ENCODE measurements at places on chromosomes 3 and 15.
A peak's percentile ranks its signal among the peaks of the same experiment; 100 is the strongest.

DNA sequence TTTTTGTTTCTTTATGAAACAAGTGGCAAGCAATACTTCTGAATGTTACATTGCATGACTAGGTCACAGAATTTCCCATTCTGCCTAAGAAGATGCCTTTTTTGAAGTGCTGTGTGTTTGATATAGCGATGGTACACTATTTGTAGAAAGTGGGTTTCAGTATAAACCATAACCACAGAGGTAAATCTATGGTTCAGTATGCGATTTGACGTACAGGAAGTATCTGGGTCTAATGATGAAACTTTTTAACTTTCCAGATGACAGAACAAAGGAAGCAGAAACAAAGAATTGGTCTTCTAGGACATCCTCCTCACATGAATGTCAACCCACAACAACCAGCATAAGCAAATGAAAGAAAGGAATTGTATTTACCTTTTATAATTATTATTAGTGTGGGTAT, 133.4 kb upstream of the BHLHE40 start:
- no peak for DNase-seq

DNA sequence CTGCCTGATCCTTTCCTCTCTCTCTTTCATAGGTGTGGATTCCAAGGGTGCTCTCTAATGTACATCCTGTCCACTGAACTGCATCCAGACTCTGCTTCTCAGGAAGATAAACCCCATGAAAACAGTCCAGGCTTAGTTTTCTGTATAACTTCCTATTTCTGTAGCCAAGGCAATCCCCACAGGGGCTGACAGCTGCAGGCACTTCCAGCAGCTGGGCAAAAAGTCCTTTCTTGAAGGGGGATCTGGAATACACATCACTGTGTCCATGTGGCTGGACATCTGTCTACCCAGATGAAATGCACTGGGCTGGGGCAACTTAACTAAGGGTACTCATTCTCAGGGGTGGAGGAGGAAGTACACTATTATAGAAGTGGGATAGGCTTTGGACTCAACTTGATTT, 72.2 kb downstream of the NR1D2 start:
- no peak for DNase-seq

- DNase-seq = no peak
These were observed 412.1 kb downstream of the TBL1XR1 start for GRCh38 chr3:176785171-176785570.

- DNase-seq = no peak
These were observed 183.3 kb downstream of the TPRG1 start for GRCh38 chr3:189355115-189355480.

- no peak for DNase-seq
These were observed 40.8 kb upstream of the PRR23E start for GRCh38 chr3:127151992-127152650.

- no peak for DNase-seq
These were observed 27.5 kb downstream of the TMEM158 start for GRCh38 chr3:45198264-45199260.

GRCh38 chr3:162262129-162262528, 765.5 kb downstream of the OTOL1 start:
- DNase-seq = no peak

- no peak for DNase-seq
These were observed 44.5 kb upstream of the KCNMB2 start for GRCh38 chr3:178491751-178492150.

- no peak for DNase-seq
These were observed 7.9 kb downstream of the RPSA start for GRCh38 chr3:39414421-39414907.

DNA sequence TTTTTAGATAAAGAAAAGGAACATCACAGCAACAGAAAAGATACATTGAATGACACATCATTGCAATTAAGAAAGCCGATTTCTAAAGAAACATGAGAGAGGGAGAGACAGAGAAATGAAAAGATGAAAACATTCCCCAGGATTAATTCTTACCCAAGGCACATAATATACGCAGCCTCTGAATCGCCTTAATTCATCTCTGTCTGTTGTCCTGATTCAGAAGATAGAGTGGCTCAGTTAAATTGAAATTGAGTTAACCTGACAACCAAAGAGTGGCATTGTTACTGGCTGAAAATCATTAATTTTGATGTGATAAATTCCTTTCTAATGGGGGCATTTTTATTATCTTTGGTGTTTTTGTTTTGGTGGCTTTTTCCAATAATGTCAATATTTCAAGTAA, 701.9 kb downstream of the EDEM1 start:
- DNase-seq = no peak

DNA sequence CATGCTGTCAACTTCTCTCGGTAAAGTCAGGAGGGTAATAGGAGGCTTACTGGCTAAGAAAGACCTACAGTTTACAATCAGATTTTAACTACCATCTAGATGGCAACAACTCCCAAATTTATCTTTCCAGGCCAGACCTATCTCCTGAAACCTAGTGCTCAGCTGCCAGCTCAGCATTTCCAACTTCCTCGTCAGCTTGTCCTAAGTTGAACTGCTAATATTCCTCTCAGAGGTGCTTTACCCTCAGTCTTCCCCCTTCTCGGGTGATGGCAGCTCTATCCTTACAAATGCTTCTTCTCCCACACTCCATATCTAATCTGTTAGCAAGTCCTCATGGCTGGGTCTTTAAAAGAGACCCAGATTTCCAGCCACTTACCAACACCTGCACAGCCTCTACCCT, 36.9 kb upstream of the UBE2E2 start:
- no peak for DNase-seq

DNA sequence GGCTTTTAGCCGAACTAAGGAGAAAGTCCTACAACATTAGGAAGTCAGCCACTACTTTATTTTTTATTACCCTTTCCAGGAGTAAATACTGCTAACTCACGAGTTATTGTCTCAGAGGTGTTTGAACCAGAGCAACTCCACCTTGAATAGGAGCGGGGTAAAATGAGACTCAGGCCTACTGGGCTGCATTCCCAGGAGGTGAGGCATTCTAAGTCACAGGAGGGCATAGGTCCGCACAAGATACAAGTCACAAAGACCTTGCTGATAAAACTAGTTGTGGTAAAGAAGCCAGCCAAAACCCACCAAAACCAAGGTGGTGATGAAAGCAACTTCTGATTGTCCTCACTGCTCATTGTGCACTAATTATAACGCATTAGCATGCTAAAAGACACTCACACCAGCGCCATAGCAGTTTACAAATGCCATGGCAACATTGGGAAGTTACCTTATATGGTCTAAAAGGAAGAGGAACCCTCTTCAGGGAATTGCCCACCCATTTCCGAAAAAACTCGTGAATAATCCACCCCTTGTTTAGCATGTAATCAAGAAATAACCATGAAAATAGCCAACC, 555.9 kb downstream of the IGSF11 start:
- no peak for DNase-seq

GRCh38 chr15:101852356-101852755, 40.4 kb downstream of the OR4F15 start:
- DNase-seq = no peak

DNA sequence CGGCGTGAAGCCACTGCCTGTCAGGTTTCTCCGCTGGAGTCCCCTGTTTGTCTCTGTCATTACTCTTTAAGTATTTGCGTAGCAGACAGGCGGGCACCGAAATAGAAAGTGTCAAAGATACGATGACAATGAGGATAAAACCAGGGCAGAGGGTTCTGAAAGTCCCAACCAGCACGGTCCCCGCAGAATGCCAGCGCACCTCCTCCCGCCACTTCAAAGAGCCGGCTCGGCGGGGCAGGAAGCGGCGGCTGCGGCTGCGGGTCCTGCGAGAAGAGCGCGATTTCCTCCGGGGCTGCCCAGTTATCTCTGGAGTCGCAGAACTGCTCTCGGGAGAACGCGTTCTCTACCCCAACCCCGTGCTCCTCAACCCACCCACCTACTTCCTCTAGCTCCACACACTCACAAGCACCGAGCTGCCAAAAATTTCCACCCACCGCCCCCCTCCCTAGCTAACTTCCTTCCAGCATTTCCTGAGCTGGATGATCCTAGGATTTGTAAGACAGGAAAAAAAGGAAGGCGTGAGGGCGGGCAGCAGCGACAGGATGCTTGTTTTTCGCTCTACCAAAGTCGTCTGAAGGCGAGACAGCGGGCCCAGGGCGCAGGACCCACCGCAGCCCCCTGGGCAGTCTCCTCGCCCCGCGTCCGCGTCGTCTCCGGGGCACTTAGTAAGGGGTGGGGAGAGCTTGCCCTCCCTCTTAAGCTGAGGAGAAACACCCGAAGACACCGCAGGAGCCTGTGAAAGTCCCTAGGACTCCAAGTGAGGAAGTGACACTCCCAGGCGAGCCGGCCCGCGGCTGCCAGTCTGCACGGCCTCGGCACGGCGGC, at the start of gene ARHGAP31:
ARHGAP31 (plus strand) TSS at position 513 of the 825 bp plus-strand sequence. CDS start 522 bp downstream, outside the sequence.
- DNase-seq = peak; percentile 54

- DNase-seq = no peak
These were observed 215.5 kb downstream of the LRRC3B start for GRCh38 chr3:26838026-26838425.

- no peak for DNase-seq
These were observed 26.4 kb downstream of the BCL2L10 start for GRCh38 chr15:52086011-52086786.

GRCh38 chr3:194254040-194254439, 97.1 kb downstream of the CPN2 start:
- peak; percentile 51 for DNase-seq

GRCh38 chr15:70272565-70273355, 175.0 kb upstream of the TLE3 start:
- DNase-seq = no peak

GRCh38 chr3:197337656-197338055, 39.2 kb upstream of the DLG1 start:
- no peak for DNase-seq

GRCh38 chr3:187025254-187025655, 94.9 kb downstream of the ST6GAL1 start:
- DNase-seq = peak; percentile 18

DNA sequence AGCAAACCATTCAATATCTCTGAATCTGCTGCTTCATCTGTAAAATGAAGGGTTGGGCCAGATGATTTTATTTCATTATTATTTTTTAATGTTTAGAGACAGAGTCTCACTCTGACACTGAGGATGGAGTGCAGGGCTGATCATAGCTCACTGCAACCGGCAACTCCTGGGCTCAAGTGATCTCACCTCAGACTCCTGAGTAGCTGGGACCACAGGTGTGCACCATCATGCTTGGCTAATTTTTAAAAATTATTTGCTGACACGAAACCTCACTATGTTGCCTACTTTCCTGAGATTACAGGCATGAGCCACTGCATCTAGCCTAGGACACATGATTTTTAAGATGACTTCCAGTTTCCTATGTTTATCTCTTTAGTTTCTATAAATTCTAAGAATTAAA, 105.8 kb downstream of the P3H2 start:
- no peak for DNase-seq

- DNase-seq = no peak
These were observed 43.2 kb downstream of the ARHGEF3 start for GRCh38 chr3:56758539-56758981.

DNA sequence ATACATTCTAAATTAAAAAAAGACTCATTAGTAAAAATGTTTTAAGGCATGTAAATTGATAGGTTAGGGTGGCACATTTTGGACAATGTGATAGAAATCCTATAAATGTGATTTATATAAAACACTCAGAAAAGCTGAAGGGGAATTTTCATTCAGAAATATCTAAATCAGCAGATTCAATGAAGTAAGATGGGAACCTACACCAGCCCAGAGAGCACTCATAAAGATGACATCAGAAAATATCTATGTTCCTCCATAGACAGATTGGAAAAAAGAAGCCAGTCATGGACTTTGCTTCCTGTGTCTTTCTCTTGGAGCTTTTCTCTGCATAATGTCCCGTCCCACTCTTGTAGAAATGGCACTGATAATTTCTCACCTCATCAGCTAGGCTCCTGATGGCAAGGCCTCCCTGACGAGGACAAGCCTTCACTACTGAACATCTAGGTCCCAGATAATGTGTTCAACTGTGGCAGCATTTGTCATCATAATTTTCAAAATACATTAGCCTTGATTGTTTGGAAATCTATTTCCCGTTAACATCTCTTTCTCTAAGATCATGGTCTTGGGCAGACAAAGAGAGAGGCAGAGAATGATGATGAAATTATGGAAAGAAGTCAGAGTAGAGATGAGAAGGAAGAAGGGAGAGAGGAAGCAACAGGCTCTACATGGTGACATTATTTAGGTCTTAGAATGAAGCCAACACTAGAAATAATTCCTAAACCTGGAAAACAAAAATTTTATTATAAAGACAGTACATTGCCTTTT, 354.4 kb downstream of the NTRK3 start:
- no peak for DNase-seq

DNA sequence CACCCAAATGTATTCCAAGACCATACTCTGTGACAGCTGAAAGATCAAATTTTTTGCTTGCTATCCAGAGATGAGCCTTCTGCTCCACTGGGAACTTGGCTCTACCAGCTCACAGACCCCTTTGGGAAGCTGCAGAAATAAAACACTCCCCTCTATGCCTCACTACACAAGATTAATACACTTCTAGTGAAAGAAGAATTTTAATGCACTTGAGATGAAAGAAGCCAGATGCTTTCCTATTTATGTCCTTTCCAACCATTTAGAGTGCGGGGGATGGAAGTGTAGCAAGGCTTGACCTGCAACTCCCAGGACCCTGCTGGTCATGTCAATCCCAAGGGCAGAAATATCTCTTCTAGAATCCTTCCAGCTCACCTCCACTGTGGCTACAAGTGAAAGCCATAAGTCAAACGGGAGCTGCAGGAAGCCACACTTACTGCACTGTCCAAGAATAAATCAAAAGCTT, 34.7 kb downstream of the ANXA2 start:
- DNase-seq = no peak

- no peak for DNase-seq
These were observed 97.7 kb downstream of the CNTN6 start for GRCh38 chr3:1190569-1190968.

DNA sequence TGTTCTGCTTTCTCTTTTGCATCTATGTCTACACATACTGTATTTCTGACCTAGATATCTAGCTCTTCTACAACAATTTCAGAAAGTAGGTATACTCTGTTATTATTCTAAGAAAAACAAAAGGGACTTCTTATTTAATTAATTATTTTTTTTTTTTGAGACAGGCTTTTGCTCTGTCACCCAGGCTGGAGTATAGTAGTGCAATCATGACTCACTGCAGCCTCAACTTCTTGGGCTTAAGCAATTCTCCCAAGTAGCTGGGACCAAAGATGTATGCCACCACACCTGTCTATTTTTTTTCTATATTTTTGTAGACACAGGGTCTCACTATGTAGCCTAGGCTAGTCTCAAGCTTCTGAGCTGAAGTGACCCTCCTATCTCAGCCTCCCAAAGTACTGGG, 130.6 kb downstream of the MBNL1 start:
- DNase-seq = peak; percentile 78

- DNase-seq = no peak
These were observed 85.1 kb downstream of the ZBTB20 start for GRCh38 chr3:115062009-115062408.

Measured in erythroblast (primary cell).